Osteocyte (in vitro differentiated cells): ENCODE measurements at places on chromosomes 7 and 10. TPM values are rescaled to one million over a fixed set of nuclear protein-coding genes. Genes with fewer than 3 reads are reported as not detected.
A peak's percentile ranks its signal among the peaks of the same experiment; 100 is the strongest.

- no peak overlapping the region for H3K27ac ChIP-seq
- H3K36me3 ChIP-seq = no peaks in the 10 kb centered on the region
- H3K4me3 ChIP-seq = no peak overlapping the region
- DNase-seq = no peak
Observed at GRCh38 chr7:54090652-54091213, 451.4 kb upstream of the VSTM2A start.

- DNase-seq = no peak
- H3K27me3 ChIP-seq = no peaks in the 10 kb centered on the region
- peak overlapping the region; percentile 91 for H3K27ac ChIP-seq
- peaks cover 84% of the 10 kb centered on the region for H3K4me1 ChIP-seq
Observed at GRCh38 chr7:28037220-28038010, 143.2 kb downstream of the JAZF1 start.

RBP4 gene
- total RNA-seq = 0.56 and 0.63 TPM in 2 replicates

GRCh38 chr10:96513305-96513697, 425 bp downstream of the TLL2 start:
- peaks cover 2% of the 10 kb centered on the region for H3K36me3 ChIP-seq
- H3K27ac ChIP-seq = no peak overlapping the region
- peak overlapping the region; percentile 79 for H3K4me3 ChIP-seq
- H3K4me1 ChIP-seq = peaks cover 16% of the 10 kb centered on the region
- H3K27me3 ChIP-seq = peaks cover 15% of the 10 kb centered on the region

YKT6 gene
- 89.5 and 106 TPM in 2 replicates for total RNA-seq

ITGB8 gene
- total RNA-seq = 1.5 and 2.4 TPM in 2 replicates

OR6B1 gene
- not detected in 2 replicates for total RNA-seq

PTPRZ1 gene
- 0.38 TPM in 1 of 2 replicates, not detected in the other for total RNA-seq

FGL2 gene
- total RNA-seq = 0.08 and 0.16 TPM in 2 replicates

GRCh38 chr10:101484175-101484745, 103.8 kb downstream of the POLL start:
- H3K4me3 ChIP-seq = no peak overlapping the region
- no peak for DNase-seq
- H3K27me3 ChIP-seq = no peaks in the 10 kb centered on the region
- H3K4me1 ChIP-seq = peaks cover 1% of the 10 kb centered on the region

DNA sequence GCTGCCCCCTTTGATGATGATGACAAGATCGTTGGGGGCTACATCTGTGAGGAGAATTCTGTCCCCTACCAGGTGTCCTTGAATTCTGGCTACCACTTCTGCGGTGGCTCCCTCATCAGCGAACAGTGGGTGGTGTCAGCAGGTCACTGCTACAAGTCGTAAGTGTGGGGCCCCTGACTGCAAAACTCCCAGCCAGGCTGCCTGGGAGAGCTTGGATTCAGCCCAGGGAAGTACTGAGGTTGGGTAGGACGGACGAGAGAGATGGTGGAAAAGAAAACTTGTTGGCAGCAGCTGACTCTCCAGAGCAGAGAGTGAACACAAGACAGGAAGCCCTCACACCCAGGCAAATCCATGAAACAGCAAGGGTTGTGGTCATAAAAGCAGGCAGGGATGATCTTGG, 1.3 kb downstream of the PRSS2 start:
- peaks cover 15% of the 10 kb centered on the region for H3K27me3 ChIP-seq
- H3K36me3 ChIP-seq = no peaks in the 10 kb centered on the region
- DNase-seq = no peak
- H3K4me1 ChIP-seq = no peaks in the 10 kb centered on the region
- no peak overlapping the region for H3K4me3 ChIP-seq

- peaks cover 44% of the 10 kb centered on the region for H3K27me3 ChIP-seq
- no peak for DNase-seq
- H3K27ac ChIP-seq = no peak overlapping the region
- no peak overlapping the region for H3K4me3 ChIP-seq
Observed at GRCh38 chr7:112963634-112964033, 123.0 kb downstream of the GPR85 start.

DNA sequence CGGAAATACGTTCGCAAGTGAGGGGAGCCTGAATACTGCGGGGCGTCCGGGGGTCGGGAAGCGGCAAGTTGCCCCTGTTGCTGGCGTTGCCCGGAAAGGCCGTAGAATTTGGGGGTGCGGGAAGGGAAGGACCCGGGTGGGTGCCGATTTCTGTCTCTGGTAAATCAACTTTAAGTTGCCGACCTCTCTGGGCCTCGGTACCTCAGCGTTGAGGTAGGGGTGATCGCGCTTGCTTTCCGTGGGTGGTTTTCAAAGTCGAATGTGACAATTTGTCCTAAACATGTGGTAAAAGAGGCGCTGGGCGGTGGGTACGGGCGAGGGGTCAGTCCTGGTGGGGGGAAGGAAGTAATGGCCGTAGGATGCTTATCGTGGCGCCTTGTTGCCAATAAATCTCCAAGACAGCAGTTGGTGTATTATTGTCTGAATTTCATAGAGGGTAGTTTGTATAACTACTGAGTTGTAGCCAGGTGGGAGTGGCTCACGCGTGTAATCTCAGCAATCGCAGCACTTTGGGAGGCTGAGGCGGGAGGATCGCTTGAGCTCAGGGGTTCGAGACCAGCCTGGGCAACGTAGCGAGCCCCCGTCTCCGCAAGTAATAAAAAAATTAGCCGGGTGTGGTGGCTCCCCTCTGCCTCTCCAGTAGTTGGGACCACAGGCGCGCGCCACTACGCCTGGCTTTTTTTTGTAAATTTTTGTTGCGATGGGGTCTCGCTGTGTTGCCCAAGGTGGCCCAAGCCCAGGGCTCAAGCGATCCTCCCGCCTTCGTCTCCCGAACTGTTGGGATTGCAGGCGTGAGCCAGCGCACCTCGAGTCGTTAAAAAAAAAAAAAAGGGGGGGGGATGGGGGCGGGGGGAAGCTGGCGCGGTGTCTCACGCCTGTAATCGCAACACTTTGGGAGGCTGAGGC, 644 bp downstream of the BUD23 start:
- no peaks in the 10 kb centered on the region for H3K27me3 ChIP-seq
- H3K36me3 ChIP-seq = peaks cover 8% of the 10 kb centered on the region
- peak overlapping the region; percentile 95 for H3K27ac ChIP-seq
- H3K4me3 ChIP-seq = peak overlapping the region; percentile 95
- DNase-seq = no peak

NODAL gene
- not detected in 2 replicates for total RNA-seq

DNA sequence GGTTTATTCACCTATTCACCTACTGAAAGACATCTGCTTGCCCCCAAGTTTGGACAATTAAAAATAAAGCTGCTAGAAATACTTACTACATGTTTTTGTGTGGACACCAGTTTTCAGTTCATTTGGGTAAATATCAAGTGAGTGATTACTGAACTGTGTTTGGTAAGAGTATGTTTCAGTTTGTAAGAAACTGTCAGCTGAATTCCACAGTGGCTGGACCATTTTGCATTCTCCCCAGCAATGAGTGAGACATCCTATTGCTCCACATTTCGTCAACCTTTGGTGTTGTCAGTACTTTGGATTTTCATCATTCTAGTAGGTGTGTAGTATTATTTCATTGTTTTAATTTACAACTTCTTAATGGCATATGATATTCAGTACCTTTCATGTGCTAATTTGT, 17.4 kb upstream of the IKZF1 start:
- no peak for DNase-seq
- no peaks in the 10 kb centered on the region for H3K4me1 ChIP-seq
- no peaks in the 10 kb centered on the region for H3K36me3 ChIP-seq
- no peak overlapping the region for H3K4me3 ChIP-seq
- H3K27me3 ChIP-seq = peaks cover 4% of the 10 kb centered on the region

GNAT3 gene
- total RNA-seq = not detected in 2 replicates
